ENCODE measurements at places on chromosomes 5 and 9. TPM values are rescaled to one million over a fixed set of nuclear protein-coding genes. Genes with fewer than 3 reads are reported as not detected.
A peak's percentile ranks its signal among the peaks of the same experiment; 100 is the strongest.

Gene DDX4
- not detected for total RNA-seq

Gene GPR151
- total RNA-seq = not detected

Gene ESM1
- total RNA-seq = not detected

Gene NUP188
- 24.6 TPM for total RNA-seq

GRCh38 chr9:136577941-136578625, 32.2 kb upstream of the NOTCH1 start:
- peak; percentile 52 for DNase-seq

- DNase-seq = no peak
Observed at GRCh38 chr5:181008136-181008535, 19.5 kb downstream of the BTNL3 start.

GRCh38 chr9:81002242-81002641, 687.1 kb downstream of the TLE1 start:
- no peak for DNase-seq

- DNase-seq = no peak
Observed at GRCh38 chr5:132754947-132755346, 7.7 kb downstream of the CCNI2 start.

- no peak for DNase-seq
Observed at GRCh38 chr9:96195541-96195940, 106.4 kb downstream of the HSD17B3 start.

DNA sequence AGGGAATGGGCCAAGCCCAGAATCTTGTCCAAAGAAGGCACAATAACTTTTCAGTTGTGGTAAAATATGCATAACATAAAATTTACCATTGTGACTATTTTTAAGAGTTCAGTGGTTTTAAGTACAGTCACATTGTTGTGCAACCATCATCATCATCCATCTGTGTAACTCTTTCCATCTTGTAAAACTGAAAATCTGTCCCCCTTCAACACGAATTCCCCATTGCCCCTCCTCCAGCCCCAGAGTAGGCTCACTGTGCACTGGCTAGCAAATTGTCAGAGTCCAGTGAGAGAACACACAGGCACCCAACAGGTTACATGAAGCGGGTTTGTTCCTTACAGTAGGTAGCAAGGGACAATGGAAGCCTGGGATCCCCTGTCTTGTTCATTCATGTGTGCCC, 13.7 kb downstream of the BARX1 start:
- DNase-seq = no peak

- peak; percentile 42 for DNase-seq
Observed at GRCh38 chr5:150514708-150515211, 6.8 kb downstream of the NDST1 start.

DNA sequence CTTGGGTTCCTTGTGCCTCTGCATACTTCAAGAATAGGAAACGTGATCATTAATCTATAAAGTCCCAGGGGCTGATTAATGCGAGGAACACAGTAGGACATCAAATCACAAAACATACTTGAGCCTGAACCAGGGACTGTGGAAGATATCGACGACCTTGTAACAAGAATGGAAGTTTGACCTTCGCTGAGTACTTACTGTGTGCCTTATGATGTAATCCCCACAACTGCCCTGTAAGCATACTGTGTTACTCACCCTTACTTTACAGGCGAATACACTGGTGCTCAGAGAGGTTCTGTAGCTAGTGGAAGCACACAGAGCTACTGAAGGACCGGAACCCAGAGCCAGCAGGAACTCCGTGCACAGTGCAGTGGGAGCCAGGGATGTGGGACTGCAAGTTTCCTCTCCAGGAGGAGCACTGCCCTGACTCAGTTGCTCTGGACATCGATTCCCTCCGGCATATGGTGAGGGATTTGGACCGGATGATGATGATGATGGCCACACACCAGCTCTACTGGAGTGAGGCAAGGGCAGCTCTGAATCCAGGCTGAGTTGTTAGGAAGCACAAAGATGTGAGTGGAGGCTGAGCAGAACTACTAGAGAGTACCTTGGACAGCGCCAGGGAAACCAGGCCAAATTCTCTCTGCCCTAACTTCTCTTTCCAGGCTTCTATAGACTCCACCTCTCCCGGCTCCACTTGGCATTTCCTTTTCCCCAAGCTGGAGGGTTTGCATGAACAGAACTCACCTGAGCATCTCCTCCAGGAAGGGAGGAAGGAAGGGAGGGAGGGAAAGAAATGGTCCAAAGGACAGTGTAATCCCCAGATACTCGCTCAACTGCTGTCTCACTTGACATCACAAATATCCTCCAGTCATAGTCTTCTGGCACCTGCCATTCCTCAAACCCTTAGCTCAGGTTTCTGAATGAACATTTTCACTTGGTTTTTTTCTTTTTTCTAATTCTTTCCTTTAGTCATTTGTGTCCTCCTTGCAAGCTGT, 1.5 kb upstream of the GABBR2 start:
- DNase-seq = no peak

- DNase-seq = no peak
Observed at GRCh38 chr9:91558395-91558794, 134.8 kb upstream of the NFIL3 start.

- no peak for DNase-seq
Observed at GRCh38 chr5:83321483-83322055, 150.0 kb upstream of the VCAN start.
